ENCODE measurements at places on chromosomes 16 and 17.

DNA sequence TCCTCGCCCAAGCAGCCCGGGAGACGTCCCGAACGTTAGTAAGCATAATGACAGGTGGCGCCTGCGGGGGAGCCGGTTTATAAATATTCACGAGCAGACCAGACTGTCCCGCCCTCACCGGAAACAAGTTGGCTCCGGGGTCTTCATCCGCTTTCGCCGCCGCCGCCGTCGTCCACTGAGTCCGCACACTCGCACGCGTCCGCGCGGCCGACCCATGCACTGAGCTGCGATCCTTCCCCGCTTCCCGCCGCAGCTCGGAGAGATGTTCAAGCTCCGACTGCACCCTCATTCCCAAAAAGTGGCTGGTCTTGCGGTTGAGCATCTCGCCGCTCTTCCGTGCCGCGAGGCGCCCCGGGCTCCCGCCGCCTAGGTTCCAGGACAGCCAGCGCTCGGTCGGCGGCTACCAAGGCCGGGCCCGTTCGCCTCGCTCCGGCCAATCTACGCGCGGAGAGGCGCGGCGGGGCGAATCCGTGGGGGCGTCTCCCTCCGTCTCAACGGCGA is 385 bp downstream of the CFAP119 start:
- DNase-seq, result no peak

DNA sequence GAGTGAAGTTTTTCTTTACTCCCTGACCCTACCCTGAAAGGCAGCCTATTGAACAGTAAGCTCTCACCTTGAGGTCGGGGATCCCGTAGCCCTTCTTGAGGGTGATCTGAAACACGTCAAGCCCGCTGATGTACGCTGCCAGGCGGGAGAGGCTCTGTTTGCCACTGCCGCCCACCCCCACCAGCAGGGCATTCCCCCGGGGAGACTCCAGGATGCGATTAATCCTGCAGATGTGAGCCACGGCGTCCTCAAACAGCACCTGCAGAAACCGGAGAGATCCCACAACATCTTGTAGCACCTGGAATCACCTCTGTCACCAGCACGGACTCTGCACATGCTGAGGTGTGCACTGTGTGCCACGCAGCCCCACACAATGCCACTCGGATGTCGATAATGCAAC is 96.8 kb downstream of the PGS1 start:
- no peak for DNase-seq

GRCh38 chr16:349211-349610 is 3.3 kb downstream of the AXIN1 start:
- no peak for DNase-seq

DNA sequence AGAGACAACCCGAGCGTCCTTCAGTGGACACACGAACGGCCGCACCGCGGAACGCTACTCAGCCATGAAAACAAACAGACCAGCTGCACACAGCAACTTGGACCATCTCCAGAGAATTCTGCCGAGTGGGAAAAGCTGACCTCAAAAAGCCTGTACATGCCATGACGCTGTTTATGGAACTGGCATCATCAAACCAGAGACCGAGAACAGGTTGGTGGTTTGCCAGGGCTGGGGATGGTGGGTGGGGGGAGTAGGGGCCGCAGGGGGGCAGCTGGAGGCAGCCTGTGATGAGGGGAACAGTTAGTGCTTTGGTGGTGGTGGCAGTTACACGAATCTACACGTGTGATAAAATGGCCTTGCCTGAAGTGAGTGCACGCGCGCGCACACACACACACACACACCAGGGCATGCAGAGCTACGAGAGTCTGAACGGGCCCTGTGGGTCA is 169.8 kb downstream of the LAT start:
- no peak for DNase-seq
